ENCODE measurements at places on chromosomes 2 and 18.
A peak's percentile ranks its signal among the peaks of the same experiment; 100 is the strongest.

DNA sequence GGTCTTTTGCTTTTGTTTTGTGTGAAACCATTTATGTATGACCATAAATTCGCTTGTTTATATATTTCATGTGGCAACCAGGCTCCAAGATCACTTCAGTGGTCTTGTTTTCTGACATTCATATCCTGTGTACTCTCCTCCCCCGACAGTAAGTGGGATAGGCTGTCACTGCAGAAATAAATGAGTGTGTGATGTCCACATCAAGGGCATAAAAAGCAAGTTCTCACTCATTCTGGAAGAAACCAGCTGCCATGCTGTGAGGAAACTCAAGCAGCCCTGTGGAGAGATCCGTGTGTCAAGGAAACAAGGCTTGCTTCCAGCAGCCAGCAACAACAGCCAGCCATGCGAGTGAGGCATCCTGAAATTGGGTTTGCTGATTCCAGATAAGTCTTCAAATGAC lies 39.2 kb upstream of the GNAL start:
- no peak for DNase-seq

- DNase-seq: no peak
Measured at GRCh38 chr2:1746174-1747064, 2.1 kb upstream of the PXDN start.

GRCh38 chr2:188870289-188870688 lies 103.9 kb upstream of the COL3A1 start:
- DNase-seq: no peak

DNA sequence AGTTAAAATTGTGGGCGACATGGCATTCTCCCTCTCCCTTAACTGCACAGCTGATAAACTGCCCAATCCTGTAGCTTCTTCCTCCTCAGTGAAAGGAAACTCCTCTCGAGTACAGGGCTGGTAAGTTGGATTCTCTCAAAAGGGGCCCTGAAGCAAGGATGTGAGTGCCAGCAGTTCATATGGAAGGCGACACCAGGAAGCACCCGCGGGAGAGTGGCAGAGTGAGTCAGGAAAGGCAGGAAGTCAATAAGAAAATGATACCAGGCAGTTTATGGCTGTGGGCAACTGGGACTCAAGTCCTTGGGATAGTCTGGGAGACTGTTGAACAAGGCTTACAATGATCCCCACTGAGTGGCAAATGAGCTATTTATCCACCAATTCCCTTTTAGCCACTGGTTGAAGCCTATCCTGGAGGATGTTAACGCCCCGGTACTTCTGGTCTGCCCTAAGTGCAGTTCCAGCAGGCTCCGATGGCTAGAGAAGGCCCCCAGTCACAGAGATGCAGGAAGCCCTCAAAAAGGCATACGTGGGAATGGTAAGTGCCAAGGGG lies 34.8 kb downstream of the ABHD3 start:
- DNase-seq: no peak

DNA sequence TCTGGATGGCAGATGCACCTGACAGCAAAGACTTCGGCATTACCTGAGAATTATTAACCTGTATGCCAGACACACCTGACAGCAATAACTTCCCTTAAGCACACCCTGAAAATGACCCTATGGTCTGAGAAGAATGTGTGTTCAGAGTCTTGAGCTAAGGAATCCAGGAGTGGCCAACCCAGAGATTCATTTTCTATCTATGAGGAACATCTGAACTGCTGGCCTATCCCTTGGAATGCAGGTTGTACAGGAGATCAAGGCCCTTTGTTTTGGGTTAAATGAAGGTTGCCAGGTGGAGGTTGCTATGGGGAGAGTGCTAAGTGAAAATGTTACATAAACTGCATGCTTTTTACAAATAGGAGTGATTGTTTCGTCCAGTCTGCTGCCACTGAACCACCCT lies 200.9 kb upstream of the MEIS1 start:
- DNase-seq: no peak

GRCh38 chr18:9494778-9495331 lies 19.5 kb downstream of the RALBP1 start:
- DNase-seq: peak; percentile 66

DNA sequence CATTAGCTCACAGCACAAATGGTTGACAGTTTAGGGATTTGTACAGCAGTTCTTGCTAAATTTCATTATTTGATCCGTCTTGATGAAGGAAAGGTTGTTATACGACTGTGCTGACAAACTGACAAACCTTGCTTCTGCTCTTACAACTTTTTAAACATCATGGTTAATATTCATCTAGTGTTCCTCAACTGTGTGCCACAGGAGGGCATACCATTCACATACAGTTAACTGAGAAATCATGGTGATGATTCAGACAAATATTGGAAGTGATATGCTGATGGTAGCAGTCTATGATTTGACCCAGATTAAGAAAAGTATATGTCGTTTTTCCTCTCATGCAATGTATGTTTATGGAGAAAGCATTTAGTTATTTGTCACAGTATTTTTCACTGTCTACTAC lies 129.8 kb upstream of the FSIP2 start:
- DNase-seq: no peak

DNA sequence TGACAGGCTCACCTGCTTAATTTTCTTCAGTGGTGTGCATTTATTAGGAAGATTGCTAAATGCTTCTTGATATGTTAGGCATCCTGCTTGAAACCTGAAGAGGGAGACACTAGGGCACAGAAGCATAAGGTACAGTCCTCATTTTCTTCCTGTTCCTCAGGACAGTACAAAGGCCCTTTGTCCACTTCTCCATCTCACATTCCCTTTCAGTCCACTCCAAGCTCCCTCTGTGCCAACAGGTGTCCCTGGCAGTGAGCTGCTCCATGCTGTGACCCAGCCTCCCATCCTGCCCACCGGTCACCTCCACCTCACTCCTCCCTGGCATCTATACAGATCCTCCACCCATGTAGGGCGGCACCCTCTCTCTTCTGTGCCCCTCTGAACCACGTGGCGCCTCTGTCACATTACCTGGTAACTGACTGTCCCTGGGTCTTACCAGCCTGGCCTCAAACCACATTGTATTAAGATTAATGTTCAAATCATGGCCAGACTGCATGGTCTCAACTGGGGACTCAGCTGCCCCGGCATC lies 162.8 kb downstream of the VAPA start:
- no peak for DNase-seq

- no peak for DNase-seq
Measured at GRCh38 chr2:26245810-26246209, 1.1 kb downstream of the HADHB start.

GRCh38 chr2:19882286-19882685 lies 19.5 kb downstream of the TTC32 start:
- no peak for DNase-seq

- DNase-seq: peak; percentile 85
Measured at GRCh38 chr2:168348076-168348475, 100.7 kb upstream of the STK39 start.

GRCh38 chr18:2587788-2588187 lies 16.4 kb downstream of the NDC80 start:
- DNase-seq: no peak

All from ELF-1 (cell line).